H54 (cell line): ENCODE measurements at places on chromosomes 11 and 22.
A peak's percentile ranks its signal among the peaks of the same experiment; 100 is the strongest.

DNA sequence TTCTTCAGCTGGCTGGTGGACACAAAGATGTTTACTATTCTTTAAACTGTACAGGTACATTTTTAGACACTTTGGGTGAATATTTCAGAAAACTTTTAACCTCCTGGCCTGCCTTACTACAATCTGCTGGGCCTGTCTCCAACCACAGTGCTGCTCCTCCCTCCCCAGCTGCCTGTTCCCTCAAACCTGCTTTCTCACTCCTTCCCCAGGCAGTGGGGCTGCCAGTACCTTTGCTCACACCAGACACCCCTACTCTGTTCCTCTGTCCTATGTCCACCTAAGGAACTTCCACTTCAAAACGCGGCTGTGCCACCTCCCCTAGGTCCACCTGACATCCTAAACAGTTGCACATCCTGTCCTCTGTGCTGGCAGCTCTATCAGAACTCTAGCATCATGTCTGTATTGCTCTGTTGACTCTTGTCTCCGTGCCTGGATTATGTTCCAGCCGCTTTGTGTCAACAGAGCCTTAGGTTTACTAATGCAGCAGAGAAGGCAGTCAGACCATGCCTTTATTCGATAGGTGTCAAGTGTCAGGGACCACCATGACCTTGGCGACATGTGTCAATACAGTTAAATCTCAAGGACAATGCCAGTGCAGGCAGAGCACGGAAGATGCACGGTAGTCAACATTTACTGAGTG lies 13.4 kb downstream of the ZP1 start:
- DNase-seq = no peak

GRCh38 chr11:7457211-7457610 lies 28.1 kb upstream of the OLFML1 start:
- DNase-seq = no peak

DNA sequence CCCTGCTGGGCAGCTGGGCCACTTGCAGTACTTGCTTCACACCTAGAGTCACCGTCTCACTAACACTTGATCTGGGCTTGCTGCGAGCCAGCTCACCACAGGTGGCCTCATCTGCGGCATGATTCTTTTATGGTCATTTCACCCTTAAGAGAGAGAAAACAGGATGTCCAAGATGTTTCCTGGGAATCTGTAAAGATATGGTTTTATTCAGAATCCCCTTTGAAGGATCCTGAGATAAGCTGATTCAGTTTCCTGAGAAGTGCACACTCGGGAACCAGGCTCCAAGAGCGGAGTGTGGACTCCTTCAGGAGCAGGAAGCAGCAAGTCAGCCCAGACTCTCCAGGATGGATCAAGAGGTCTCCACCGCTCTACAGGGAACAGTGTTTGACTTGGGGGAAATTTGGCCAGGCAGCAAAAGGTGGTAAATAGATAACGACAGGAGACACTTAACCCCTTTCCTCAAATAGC lies 21.8 kb upstream of the TP53AIP1 start:
- DNase-seq = no peak

DNA sequence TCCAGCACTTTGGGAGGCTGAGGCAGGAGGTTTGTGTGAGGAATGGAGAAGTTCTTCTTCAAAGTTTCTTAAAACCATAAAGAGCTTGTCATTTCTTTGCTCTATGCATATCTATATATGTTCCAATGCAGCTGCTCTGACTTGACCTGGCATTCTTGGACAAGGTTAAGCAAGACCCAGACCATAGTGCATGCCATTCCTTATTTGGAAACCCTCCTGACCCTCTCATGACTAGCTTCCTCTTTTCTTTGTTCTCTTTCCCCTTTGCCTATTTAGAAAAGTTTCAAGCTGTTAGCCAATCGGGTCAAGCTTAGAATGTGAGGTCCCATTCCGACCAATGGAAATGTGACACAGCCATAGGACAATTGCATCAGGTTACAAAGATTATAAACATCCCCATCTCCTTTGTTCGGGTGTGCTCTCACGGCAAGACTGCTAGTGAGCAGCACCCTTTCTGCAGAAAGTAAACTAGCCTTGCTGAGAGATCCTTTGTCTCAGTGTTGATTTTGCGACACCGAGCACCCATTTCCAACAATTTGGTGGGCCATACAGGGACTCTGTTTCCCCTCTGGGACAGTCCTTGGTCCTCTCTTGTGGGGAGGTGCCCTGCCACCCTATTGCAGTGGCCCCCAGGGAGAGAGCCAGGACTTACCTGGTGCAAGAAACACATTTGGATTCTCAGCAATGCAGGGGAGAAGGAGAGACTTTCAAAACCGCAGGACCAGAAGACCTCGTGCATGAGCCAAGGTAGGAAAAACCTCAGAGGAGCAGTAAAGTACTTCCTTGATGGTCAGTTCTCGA lies 39.9 kb upstream of the ANO1 start:
- DNase-seq = no peak

- no peak for DNase-seq
Observed at GRCh38 chr22:30921108-30921507, 47.5 kb downstream of the MORC2 start.

DNA sequence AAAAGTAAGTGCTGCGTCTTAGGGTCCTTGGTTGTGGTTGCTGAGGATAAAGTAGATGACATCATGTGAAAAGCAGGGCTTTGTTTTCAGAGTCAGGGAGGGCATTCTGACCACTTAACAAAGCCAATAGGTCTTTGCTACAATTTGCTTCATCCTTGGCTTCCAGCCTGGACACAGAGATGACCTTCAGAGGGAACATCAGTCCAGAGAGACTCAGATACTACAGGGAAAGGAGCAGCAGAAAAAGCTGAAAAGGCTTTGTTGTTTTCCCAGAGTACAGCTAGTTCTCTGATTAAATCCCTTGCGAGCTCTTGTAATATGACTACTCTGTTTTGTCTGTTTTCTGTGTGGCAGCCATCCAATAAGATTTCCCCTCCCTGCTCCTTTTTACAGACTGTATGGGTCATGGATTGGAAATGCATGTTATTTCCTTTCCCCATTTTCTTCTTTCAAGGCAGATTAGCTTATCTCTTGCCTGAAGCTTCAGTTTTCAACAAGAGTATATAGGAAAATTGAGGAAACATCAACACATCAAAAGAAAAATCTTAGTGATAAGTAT lies 31.9 kb downstream of the ATG13 start:
- DNase-seq = peak; percentile 76

DNA sequence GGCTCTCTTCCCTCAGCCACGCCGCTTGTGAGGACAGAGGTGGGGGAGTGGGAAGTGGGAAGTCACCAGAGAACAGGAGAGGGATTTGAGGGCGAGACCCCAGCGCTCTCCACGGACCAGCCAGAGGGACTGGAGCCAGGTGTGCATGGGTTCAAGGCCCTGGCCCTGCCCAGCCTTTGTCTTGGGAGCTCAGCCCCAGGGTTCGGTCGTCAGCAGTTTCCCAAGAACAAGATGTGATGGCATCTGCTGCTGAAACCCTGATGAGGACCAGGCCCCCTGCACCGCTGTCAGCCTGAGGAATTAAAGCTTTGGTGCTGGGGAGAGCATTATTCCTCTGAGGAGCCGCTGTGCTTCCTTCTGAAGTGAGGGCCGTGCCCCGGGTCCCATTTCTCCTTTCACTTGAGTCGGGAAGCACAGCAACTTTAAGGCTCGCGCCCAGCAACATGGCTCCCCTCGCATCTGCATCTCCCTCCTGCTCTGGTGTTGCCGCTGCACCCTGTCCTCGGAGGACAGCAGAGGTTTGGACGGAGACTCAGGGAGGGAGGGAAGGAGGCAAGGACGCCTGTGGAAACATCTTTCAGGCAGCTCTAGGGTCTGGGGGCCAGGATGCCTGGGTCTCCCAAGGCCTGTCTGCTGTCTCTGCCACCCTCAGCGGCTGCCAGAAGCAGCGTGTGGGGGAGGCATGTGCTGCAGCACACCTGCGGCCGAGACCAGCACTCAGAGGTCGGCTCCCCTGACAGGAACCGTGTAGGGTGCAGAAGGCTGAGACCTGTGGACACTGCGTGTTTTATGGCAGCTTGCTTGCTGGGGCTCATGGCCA lies 3.8 kb downstream of the IFITM5 start:
- DNase-seq = no peak

GRCh38 chr11:86736291-86737143 lies 63.8 kb upstream of the PRSS23 start:
- DNase-seq = no peak

GRCh38 chr11:73991471-73992006 lies 8.9 kb upstream of the UCP2 start:
- DNase-seq = no peak

GRCh38 chr22:31496735-31497146 lies 405 bp downstream of the SFI1 start:
- no peak for DNase-seq

GRCh38 chr11:70026726-70027125 lies 51.4 kb upstream of the ANO1 start:
- no peak for DNase-seq

DNA sequence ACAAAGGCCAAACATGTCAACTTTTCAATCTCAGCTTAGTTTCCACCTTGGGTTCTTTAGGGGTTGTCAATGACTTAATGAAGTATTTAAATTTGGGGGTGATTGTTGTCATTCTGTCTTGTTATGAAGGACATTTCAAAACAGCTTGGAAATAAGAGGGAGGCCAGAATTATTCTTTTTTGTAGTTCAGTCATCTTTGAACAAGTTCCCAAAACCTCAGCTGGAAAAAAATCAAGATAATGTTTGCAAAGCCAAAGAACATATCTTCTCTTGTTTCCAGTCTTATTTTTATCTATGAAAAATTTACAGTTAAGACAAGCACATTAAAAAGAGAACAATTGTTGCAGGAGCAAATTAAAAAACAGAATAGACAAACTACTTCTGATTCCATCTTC lies 612.8 kb downstream of the INSC start:
- DNase-seq = no peak

DNA sequence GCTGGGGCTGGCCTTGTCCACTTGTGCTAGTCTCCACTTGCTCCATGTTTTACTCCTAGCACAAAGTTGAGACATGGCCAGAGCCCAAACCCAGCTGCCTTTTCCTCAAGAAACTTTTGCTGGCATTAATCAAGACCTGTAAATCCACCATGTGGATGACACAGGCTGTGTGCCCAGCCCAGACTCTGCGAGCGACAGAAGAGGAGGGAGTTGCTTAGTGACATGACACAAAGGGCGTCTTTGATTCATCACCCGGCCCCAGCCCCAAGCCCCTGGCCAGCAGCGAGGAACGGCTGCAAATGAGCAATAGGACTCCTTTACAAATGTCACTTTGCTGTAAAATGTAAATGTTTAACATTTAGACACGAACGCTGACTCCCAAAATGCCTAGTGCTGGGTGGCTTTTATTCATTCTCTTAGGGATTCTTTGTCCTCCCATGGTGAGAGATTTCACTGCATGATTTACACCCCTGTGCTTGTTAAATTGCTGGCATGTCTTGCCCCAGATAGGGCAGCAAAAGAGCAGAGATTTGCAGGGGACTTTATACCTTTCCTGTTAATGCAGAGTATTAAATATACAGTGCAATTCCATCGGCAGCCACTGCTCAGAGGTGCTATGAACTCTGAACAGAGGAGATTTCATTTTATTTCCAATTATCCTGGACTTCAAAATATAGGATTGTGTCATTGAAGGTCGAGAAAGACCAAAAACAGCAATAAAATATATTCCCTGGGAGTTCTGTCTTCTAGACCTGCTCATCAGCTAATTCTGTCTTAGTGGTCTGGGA lies 263.6 kb upstream of the NCAM1 start:
- no peak for DNase-seq
